ENCODE measurements at places on chromosomes 3 and 15.

DNA sequence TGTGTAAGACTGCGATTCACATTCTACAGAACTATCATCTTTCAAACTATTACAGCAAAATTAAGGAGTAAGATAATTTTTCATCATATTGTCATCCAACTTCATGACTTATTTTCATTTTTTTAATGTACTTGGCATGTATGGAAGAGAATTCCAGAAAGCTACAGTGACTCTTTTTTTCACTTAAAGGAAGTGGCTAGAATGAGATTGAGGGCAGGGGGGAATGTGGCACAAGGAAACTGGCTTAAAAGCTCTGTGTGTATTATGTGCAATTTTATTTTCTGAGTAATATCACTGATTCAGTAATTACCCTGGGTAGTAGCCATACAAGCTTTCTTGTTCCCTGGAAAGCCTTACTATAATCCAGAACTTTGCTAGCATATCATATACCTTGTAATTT is 94.6 kb downstream of the FILIP1L start:
- peak; percentile 66 for DNase-seq

DNA sequence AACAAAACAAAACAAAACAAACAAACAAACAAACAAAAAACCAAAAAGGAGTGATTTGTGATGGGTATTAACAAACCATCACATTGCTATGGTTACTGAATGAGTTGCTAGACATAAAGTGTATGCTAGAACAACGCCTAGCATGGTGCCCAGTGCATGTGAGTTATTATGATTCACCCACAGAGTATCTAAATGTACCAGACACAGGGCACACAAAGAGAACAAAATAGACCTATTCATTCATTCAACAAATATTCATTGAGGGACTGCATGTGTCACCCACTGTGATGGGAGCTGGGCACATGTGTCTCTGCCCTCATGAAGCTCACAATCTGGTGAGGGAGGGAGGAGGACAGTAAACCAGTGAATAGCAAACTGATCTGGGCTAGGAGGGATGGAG is 11.6 kb upstream of the ACAN start:
- no peak for DNase-seq

GRCh38 chr3:121739902-121740301 is 9.6 kb downstream of the GOLGB1 start:
- DNase-seq, result no peak

GRCh38 chr3:31981206-31982181 is at the start of the genes OSBPL10 and ZNF860:
OSBPL10 (minus strand) TSS chr3:31981262; CDS start chr3:31981179, 83 bp downstream.
ZNF860 (plus strand) TSS chr3:31981750; CDS start chr3:31989080, 7,330 bp downstream.
- DNase-seq, result peak; percentile 92

- DNase-seq, result no peak
Measured at GRCh38 chr15:57284535-57284934, 91.8 kb upstream of the CGNL1 start.

GRCh38 chr3:180409170-180409569 is 192.8 kb upstream of the TTC14 start:
- DNase-seq, result no peak

- DNase-seq, result peak; percentile 43
Measured at GRCh38 chr3:119636249-119636648, 24.1 kb downstream of the POPDC2 start.

DNA sequence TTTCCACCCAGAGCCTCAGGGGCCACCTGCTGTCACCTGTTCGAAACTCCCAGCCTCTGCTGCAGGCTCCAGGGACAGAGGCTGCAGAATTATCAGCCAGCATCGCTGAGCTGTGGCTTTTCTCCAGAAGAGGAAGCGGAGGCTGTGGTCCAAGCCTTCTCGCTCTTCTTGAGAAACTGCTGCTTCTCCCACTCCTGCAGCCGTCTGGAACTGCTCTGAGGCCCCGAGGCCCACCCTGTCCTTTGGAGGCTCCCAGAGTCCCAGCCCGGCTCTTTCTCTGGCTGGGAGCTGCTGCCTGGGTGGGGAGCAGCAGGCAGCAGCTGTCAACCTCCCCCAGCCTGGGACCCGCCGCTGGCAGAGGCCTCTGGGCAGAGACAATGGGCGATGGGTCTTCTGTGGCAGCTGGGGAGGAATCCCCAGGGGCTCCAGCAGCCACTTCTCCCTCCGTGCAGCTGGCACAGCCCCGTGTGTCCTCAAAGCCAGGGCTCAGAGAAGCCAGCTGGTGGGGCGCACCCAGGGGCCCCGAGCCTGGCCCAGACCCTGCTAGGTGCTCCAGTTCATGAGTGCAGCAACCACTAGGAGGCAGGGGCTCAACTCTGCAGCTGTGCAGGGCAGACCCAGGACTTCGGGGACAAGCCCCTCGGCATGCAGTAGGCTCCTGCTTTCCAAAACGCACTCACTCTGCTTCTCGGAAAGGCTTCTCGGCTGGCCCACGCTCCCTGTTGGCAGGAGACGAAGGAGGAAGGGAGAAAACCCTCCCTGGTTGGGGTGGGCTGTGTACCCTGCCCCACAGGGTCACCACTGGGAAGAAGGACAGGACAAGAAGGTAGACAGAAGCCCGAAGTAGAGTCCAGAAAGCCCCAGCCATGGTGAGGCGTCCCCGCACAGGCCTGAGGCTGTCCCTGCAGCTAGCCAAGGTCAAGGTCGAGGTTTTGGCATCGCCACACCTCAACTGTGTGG is 49.9 kb upstream of the FURIN start:
- no peak for DNase-seq

- DNase-seq, result no peak
Measured at GRCh38 chr3:173703771-173704170, 306.2 kb downstream of the NLGN1 start.

DNA sequence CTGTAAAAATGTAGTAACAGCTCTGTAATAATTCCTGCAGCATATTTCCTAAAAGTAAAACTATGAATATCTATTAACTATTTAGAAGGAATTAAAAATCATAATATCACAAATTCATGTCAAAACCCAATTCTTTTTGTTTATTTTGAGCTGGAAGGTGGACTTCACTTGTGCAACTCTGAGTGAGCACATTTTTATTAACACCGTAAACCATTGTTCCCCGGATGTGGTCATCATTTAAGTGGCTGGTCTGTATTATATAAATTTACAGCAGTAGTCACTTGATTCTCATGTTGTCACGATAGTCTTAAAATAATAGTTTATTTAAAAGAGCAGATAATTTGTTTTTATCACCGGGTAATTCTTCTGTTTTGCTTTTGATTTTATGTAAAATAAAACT is 43.0 kb upstream of the UTS2B start:
- DNase-seq, result no peak

GRCh38 chr3:145739926-145740325 is 421.1 kb downstream of the PLOD2 start:
- peak; percentile 31 for DNase-seq

DNA sequence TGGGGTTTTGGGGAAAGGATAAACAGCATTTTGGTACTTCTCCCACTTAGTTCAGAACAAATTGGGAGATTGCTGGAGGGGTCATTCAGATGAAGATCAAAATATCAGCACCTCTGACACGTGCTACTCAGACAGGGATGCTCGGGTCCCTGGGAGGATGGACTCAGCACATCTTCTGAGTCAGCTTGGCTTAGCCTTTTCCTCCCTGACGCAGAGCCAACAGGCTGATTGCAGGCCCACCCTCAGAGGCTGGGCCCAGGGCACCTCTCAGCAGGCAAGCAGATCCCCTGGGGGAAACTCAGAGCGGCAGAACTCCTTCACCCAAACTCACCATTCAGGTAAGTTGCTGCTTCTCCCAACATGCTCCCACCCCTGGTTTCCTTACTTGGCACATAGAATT is 304.9 kb downstream of the TLE3 start:
- no peak for DNase-seq

- peak; percentile 54 for DNase-seq
Measured at GRCh38 chr3:190862209-190863118, at the start of gene GMNC. GMNC (minus strand) TSS chr3:190862694; CDS start chr3:190862615, 79 bp downstream.

DNA sequence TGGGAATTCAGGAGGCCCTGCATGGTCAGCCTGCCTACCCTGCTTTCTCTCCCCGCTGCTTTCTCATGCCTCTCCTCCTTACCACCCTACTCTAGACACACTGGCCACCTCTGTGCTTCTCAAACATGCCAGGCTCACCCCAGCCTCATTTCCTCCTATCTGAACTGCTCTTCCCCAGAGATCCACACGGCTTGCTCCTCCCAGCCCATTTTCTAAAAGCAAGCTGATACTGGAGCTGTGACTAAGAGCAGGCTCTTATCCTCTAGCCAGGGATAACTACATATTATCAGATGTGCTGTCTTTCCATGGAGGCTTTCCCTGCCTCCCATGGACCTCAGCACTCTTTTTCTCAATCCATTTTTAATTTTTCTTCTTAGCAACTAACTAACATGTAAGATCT is 85.9 kb downstream of the BOC start:
- no peak for DNase-seq

DNA sequence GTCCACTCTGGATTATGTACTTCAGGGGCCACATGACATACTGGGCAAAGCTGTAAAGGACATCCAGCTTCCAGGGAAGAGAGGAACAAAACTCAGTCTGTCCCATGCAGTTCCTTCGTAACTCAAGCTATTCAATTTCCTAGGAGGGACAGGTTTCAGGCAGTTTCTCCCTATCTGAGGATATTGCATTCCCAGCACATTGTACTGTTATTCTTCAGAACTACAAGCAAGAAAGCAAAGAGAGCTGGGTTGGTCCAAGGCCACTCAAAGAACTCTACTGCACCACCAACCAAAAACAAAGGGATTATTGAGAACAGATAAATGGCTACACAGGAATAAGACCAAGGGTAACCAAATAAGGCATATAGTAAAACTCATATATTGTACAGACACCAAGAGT is 117.6 kb upstream of the ARL6 start:
- no peak for DNase-seq
